Immature natural killer cell (primary cell): ENCODE measurements at places on chromosomes 12 and 14.

- H3K4me1 ChIP-seq = no peaks in the 10 kb centered on the region
- H3K4me3 ChIP-seq = no peak overlapping the region
- no peak overlapping the region for H3K27ac ChIP-seq
- DNase-seq = no peak
- H3K27me3 ChIP-seq = no peaks in the 10 kb centered on the region
Measured at GRCh38 chr14:26180221-26180620, 417.6 kb downstream of the NOVA1 start.

DNA sequence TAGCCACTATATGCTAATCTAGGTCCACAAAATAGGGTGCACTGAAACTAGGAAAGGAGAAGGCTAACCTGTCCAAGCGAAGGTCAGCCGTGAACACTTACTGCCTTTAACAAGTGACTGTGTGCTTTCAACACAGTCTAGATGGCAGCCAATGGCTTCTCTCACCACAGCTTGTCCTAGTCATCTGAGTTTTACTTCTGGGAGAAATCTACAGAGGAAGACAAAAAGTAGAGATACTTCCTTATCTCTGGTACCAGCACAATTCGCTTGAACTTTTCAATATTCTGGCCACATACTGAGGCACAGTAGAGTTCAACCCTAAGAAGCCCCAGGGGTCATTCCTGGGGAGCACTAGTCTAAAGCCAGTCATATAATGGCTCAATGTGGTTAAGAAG, 176.9 kb downstream of the BTG1 start:
- H3K36me3 ChIP-seq = peaks cover 10% of the 10 kb centered on the region
- peak overlapping the region; percentile 66 for H3K27ac ChIP-seq
- no peaks in the 10 kb centered on the region for H3K4me1 ChIP-seq
- H3K27me3 ChIP-seq = no peaks in the 10 kb centered on the region
- no peak for DNase-seq
- H3K4me3 ChIP-seq = no peak overlapping the region

DNA sequence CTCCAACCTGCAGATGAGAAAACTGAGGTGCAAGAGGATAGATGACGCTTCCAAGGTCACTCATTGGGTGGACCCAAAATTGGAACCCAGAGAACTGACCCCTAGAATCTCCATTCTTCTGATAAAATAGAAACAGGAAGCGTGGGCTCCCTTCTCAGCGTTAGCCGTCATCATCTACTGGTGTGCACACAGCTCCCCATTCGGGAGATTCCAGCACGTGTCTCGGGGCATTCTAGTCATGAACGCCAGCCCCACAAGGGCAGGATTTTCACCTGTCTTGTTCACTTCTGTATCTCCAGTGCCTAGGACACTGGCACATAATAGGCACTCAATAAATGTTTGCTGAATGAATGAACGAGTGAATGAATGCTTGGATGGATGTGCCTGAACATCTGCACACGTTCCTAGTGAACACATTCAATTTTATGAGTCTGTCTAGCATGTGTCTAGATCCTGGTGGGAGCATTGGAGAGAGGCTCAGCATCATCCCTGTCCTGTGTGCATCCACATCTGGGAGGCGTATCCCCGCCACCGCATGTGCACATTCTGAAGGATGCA, 30.5 kb downstream of the RASAL1 start:
- DNase-seq = no peak
- H3K4me3 ChIP-seq = no peak overlapping the region
- peaks cover 9% of the 10 kb centered on the region for H3K4me1 ChIP-seq
- peaks cover 2% of the 10 kb centered on the region for H3K27me3 ChIP-seq

DNA sequence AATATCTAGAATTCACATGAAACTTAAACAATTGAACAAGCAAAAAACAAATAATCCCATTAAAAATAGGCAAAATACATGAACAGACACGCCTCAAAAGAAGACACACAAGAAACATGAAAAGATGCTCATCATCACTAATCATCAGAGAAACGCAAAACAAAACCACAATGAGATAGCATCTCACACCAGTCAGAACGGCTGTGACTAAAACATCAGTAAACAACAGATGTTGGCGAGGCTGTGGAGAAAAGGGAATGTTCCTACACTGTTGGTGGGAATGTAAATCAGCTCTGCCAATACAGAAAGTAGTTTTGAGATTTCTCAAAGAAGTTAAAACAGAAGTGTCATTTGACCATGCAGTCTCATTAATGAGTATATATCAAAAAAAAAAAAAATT, 121.3 kb downstream of the PTPRO start:
- H3K36me3 ChIP-seq = no peaks in the 10 kb centered on the region
- H3K4me1 ChIP-seq = no peaks in the 10 kb centered on the region
- no peaks in the 10 kb centered on the region for H3K27me3 ChIP-seq
- H3K4me3 ChIP-seq = no peak overlapping the region
- H3K27ac ChIP-seq = no peak overlapping the region
- DNase-seq = no peak

- no peak for DNase-seq
- H3K36me3 ChIP-seq = no peaks in the 10 kb centered on the region
- H3K27ac ChIP-seq = no peak overlapping the region
Measured at GRCh38 chr14:51008446-51008845, 64.2 kb upstream of the PYGL start.
